ENCODE measurements at places on chromosomes 4 and X.

DNA sequence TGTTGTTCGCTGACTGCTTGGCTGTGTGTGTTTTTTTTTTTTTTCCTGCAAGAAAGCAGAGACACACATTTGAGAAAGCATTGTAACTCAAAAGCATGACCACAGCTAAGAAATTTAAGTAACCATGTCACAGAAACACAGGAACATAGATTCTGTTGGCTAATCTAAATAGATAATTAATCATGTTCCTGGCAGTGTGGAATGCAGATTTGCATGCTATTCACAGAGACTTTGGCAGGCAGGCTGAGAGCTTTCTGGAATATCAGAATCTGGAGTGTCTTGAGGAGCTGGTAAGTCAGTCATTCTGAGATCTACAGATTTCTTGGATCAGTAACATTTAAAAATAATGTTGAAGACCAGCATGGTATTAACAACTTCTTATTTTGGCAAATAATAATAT is 33.2 kb upstream of the SMS start:
- DNase-seq, result no peak

DNA sequence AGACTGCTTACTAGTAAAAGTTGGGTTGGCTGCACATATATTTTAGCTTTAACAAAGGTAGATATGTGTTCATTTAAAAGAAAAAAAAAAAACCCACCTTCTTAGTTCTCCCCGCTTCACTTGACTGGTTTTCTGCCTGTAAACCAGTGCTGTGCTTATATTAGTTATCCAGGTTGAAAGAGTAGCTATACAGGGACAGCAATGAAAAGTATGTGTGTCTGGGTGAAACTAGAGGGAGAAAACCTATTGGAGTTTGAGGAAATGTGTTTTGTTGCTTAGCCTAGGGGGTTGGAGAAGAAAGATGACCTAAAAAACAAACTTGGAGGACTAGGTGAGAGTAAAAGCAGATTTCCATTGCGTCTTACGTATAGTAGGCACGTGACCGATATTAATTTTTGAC is 4.5 kb downstream of the JADE1 start:
- DNase-seq, result no peak

DNA sequence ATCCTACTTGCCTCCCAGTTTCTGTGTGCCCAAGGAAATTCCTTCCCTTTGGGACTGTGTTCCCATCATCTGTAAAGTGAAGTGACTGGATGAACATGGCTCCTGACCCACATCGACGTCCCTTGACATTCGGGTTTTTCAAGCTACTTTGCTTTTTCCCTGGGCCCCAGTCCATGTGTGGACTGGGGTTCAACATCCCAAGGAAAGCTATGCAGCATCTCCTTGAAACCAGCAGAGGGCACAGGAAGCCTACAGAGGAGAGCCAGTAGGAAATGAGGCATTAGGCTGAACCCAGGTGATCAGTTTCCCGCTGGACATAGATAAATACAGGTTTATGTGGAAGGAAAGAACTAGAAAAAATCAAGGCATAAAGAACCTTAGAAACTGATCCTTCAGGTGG is 145.1 kb upstream of the ARHGEF9 start:
- DNase-seq, result peak; percentile 0

DNA sequence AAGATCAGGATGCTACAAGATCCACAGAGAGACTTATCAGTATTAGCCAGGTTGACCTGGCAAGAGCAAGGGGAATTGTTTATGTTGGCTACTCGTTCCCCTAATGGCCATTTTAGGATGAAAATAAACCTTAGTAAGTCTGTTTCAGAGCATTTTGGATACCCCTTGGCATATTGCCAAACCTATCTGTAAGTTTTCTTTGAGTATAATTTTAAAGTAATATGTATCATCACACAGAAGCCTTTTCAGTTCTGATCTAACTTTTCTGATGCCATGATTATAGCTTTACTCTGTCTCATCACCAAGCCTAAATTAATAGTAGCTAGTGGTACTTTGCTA is 99.7 kb downstream of the TSPAN7 start:
- DNase-seq, result no peak

DNA sequence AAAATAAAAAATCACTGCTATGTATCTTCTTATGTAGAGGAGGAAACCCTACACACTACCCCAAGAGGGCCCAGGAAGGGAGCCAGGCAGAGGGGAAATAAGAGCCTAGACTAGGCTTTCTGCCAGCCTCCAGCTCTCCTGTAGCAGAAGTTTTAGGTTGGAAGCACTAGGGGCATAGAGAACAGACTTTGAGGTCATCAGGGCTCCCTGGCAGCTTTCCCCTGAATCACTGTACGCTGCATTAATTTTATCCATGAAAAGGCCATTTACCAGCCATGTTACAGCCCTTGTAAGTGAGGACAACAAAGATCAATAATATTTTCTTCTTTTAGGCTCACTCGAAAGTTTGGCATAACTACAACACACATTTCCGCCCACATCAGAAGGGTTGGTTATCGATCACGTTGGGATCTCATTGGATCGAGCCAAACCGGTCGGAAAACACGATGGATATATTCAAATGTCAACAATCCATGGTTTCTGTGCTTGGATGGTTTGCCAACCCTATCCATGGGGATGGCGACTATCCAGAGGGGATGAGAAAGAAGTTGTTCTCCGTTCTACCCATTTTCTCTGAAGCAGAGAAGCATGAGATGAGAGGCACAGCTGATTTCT is 24.7 kb downstream of the RPL9 start:
- no peak for DNase-seq

DNA sequence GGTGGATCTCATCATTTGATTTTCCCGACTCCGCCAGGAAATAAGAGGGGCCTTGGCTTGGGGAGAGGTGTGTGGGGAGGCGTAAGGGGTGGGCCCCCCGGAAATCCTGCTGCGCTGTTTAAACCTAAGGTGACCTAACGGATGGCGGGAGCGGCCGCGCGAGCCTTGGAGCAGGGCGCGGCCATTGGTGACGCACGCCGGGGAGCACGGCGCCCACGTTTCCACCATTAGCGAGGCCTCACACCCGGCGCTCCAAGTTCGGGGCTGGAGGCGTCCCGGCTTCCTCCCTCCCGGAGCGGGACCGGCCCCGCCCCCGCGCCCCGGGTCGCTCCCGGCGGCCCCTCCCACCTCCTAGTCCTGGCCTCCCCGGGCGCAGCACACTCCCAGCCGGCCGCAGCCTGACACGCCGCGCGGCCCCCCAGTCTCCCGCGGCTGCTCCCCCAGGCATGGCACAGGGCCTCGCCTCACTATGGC is at the start of gene SMS:
Gene SMS, plus strand, starts transcription at position 354 of the 474 bp plus-strand sequence. Its CDS starts 116 bp downstream, at position 470.
- DNase-seq, result peak; percentile 86

DNA sequence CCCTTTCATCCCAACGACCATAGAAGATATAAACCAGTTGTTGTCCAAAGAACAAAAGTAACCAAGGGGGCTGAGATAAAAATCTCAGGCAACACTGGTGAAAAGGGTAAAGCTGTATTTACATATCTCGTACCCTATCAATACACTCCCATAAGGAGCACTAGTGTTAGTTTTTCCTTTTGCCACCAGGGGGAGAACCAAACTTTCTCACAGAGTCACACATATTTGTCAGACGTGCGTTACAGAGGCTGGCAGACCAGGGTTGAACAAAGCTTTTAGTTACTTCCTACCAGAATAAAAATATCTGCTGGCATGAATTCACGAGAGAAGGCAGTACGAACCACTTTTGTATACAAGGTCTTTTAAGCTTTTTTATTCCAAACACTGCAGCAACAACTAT is 88.3 kb downstream of the AMELX start:
- peak; percentile 74 for DNase-seq

DNA sequence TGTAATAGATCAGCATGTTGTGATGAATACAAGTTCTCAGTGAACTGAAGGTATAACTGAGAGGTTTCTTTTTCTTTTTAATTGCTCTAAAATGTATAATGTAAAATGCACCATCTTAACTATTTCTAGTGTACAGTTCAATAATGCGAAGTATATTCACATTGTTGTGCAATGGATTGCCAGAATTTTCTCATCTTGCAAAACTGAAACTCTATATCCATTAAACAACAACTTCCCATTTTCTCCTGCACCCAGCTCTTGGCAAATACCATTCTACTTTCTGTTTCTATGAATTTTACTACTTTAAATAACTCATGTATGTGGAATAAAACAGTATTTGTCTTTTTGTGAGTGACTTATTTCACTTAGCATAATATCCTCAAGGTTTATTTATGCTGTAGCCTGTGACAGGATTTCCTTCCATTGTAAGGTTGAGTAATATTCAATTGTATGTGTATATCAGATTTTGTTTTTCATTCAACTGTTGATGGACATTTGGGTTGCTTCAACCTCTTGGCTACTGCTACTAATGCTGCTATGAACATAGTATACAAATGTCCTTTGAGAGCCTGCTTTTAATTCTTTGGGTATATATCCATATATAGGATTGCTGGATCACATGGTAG is 53.5 kb upstream of the NPFFR2 start:
- peak; percentile 20 for DNase-seq

GRCh38 chr4:6943885-6944225 is 34.2 kb downstream of the TBC1D14 start:
- no peak for DNase-seq

GRCh38 chrX:130155564-130155963 is 10.1 kb downstream of the AIFM1 start:
- DNase-seq, result no peak

DNA sequence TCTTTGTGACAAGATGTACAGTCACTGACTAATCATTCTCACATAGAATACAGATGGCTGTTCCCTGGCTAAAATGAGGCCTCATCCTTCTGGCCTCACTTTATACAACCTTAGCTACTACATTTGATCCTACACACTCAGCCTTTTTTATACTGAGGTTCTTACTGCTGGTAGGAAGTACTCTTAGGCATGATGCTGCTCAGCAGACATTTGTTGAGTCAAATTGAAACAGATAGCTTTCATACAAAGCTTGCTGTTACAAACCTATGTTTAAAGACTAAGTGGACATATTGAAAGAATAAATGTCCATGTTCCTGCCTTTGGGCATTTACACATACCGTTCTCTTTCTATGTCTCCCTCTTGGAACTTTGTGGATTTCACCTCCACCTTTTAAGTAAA is 154.9 kb downstream of the NPFFR2 start:
- DNase-seq, result no peak

GRCh38 chrX:9147726-9148125 is 113.8 kb upstream of the FAM9B start:
- no peak for DNase-seq

DNA sequence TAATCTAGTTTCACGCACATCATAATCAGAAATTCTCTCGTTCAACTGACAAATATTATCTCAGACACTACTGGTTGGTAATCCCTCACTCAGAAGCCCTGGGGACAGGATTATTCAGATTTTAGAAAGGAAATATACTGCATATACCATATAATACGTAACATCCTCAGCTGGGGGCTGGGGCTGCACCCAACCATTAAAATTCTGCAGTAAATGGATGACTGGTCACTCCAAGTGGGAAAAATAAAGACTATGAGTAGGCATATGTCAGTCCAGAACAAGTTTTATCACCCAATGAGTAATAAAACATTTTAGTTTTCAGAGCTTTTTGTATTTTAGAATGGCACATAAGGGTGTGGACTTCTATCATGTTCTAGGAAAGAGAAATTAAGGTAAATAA is 121.7 kb upstream of the MAP3K15 start:
- no peak for DNase-seq

GRCh38 chr4:138256608-138257007 is 14.5 kb upstream of the SLC7A11 start:
- DNase-seq, result no peak
